ENCODE measurements at places on chromosomes 1 and 21.

DNA sequence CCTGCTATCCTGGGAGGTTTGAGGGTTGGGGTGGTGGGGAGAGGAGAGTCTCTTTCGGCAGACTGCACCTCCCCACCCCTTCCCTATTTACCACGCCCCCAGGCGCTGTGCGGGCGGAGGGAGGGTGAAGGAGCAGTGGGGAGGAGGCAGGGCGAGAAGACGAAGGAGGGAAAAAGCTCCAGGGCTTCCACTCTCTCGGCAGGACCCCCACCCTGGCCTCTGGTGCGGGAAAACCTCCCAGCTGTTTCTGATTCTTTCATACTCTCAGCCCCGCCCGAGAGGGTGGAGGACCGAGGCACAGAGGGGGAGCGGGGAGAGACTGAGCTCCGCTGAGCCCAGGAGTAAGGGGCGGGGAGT is 866 bp upstream of the WNT2B start:
- no peak for DNase-seq

GRCh38 chr1:147389532-147390184 is 147.2 kb downstream of the CHD1L start:
- peak; percentile 11 for DNase-seq

GRCh38 chr1:2025491-2025981 is 6.4 kb downstream of the GABRD start:
- DNase-seq = no peak

GRCh38 chr1:220217383-220217988 is 54.8 kb downstream of the RAB3GAP2 start:
- DNase-seq = no peak

DNA sequence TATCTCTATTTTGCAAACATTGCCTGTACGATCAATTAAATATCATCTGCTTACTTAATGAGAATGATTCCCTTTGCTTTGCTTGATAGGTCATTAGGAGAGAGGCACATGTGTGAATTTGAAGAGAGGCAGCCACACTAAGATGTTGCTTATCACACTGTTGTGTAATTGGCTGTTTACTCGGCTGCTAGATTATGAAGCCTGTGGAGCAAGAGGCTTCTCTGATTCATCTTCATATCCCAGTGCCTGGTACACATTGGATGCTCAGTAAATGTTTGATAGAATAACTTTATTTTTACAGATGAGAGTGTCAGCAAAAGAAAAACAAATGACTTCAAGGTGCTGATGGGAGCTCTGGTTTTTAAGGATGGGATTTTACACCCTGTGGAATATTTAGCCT is 156.2 kb upstream of the C8B start:
- DNase-seq = no peak

- DNase-seq = no peak
Measured at GRCh38 chr1:194935864-194936263, 1672.4 kb downstream of the KCNT2 start.

Measured in HFF-Myc (cell line).